ENCODE measurements at places on chromosomes 6 and 20.

GRCh38 chr20:896501-897025 lies 19.6 kb downstream of the ANGPT4 start:
- peak; percentile 2 for DNase-seq

GRCh38 chr6:165662041-165662748 lies 846 bp downstream of the PDE10A start:
- DNase-seq, result peak; percentile 71

DNA sequence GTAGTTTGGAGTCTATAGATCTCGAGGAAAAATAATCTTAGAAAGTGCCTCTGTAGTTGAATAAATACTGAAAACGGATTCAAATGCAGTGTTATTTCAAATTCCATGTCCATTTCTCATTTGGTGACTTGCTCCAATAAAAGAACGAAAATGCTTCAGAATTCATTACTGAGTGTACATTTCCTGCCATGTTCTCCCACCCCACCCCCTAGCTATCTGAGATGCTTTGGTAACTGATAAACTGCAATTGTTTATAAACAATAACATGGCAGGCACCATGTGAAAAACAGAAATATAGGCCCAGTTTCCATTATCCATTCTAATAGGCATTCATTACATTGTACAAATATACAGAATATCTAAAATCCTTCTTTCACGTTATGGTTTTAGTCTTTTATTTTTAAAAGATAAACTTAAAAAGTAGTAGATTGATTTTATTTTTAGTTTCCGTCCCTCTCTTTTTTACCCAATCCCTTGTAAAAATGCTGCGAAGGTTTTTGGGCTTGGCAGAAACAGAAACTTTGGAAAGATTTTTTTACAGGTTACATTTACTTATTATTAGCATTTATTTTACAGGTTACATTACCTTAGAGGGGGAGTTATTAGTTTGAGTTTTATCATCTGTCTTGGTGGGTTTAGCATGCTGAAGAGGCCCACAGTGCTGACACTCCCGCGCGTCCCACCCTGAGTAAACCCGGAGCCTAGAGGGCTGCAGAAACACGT lies 1.5 kb downstream of the FAM162B start:
- DNase-seq, result peak; percentile 65

DNA sequence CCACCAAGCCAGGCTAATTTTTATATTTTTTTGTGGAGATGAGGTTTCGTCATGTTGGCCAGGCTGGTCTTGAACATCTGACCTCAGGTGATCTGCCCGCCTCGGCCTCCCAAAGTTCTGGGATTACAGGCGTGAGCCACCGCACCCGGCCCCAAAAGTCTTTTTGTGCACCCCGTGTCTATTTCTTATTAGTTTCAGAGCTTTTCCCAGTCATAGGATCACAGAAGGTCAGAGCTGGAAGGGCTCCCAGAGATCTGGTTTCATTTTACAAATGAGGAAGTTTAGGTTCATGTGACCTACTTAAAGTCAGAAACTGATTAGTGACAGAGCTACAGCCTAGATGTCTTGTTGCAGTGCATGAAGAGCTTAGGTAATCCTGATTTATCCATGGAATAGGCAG lies 1.6 kb upstream of the OGFRL1 start:
- peak; percentile 22 for DNase-seq

- DNase-seq, result peak; percentile 58
Measured at GRCh38 chr6:133645966-133646740, 242.8 kb upstream of the TCF21 start.

DNA sequence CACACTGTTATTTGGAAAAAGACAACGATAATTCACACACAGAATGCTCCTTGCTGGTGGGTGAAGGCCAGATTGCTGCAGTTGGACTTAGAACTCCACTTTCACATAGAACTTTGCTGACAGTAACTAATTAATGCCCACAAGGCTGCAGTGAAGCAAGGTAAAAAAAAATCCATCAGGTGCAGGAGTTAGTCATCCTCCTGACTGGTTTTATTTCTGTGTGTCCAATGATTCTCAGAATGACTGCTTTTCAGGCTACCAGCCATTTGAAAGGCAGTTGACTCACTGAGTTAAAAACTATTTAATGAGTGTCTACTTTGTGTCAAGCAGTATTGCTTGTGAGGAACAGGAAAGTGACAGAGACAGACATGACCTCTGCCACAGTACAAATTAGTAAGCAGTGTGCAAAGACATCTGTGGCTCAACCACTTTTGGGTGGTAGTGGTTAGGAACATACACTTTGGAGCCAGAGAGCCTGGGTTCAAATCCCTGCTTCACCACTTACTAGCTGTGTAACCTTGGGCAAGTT lies 41.9 kb downstream of the ELOVL5 start:
- peak; percentile 62 for DNase-seq

DNA sequence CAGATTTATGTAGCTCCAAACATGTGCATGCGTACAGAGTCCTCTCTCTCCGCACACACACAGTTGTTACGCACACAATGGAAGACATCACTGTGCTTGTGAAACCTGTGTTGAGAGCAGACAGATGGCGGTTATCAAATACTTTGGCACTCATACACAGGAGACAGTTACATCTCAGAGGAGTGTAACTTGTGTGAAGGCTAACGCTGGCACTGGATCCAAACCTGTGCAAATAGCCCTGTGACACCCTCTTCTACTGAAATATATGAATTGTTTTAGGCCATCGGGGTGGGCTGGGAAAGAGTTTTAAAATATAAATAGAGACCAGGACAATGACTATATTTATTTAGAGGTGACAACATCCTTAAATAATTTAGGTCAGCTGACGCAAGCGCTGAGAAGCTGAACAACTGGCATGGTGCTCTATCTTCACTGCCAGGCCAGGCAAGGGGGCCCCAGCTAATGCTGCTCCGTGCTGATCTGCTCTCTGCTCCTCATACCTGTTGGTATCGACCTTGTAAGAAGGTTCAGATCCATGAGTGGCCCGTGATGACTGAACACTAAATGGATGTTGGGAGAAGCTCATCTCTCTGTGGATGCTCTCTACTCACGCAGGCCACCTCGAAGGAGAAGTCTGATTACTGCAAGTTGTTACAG lies 69.4 kb downstream of the FOXC1 start:
- peak; percentile 47 for DNase-seq

DNA sequence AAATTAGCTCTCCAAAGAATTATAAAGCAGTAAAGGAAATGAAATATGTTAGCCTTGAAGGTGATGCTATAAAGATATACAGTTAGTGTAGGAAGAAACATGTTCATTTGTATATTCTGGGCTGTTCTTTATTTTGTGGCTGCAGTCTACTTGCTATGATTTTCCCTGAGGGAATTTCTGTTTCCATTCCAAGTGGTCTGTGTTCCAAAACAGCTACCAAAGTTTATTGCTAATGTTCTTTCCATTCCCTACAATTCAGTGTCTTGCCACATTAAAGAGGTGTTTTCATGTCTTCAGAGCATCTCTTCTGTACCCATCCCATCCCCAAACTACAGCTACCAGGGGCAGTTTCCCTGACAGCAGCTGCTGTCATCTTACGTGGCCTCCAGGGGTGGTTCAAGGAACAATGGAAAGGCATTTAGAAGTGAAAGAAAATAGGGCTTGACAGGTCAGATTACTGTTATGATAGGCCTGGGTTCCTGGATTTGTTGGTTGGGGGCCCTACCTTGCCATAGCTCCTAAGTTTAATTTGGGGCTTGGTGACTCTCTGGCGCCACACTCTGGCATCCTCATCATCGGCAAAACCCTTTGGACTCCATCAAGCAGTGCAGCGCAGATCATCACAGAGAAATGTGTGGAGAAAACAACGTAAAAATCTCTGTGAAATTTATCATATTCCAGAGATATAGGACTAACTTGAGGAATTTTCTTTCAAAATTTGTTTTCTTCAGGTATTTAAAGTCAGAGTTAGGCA lies 33.8 kb upstream of the AIG1 start:
- DNase-seq, result peak; percentile 51

DNA sequence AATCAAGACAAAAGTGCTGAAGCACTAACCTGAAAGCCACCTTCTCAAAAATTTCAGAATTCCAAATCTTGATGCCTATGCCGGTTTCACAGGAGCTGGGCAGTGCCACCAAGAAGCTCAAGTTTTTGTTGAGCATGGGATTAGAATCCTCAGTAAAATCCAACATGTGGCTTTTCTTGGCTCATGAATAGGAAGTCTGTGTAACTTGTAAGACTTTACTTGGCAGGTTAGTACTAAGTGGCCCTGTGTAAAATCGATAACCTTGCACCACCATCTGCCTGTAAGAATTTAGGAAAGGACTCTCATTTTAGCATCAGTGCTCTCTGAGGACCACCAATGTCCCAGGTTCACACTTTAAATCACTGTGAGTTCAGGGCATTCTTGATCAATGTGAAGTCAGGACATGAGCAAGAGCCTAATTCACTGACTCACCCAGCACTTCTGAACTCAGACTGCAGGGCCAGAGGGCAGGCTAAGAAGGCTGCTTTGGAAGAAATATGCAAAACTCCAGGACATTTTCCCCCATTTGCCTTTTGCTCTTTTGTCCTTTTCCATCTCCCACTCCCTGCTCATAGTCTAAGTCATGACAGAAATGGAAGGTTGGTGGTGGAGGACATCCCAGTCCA lies 113.2 kb downstream of the EDN1 start:
- peak; percentile 61 for DNase-seq

GRCh38 chr6:169250660-169251059 lies 3.0 kb downstream of the THBS2 start:
- peak; percentile 94 for DNase-seq
